ENCODE measurements at places on chromosomes 1 and 21. TPM values are rescaled to one million over a fixed set of nuclear protein-coding genes. Genes with fewer than 3 reads are reported as not detected.

GRCh38 chr1:45326627-45327623 lies at the start of gene HPDL:
HPDL (plus strand) TSS chr1:45326895; CDS start chr1:45327149, 254 bp downstream.
- DNase-seq: peak; percentile 27

- peak; percentile 57 for DNase-seq
Observed at GRCh38 chr1:38026592-38027200, 14.2 kb downstream of the UTP11 start.

- no peak for DNase-seq
Observed at GRCh38 chr1:14220811-14221210, 377.7 kb upstream of the KAZN start.

DNA sequence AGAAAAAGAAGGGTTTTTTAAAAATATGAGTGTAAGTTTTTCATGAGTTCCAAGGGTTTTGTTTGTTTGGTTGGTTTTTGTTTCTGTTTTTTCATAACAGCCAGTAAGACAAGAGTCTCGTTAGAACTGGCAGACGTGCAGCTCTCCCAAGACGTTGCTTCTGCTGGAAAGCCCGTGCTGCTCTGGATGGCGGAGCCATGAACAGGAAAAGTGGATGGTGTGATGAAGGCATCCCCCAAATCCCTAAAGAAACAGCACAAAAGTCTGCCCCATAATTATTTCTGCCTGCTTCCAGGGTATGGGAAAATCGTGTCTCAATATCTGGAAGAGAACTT lies 157.9 kb upstream of the BACE2 start:
- DNase-seq: no peak

DNA sequence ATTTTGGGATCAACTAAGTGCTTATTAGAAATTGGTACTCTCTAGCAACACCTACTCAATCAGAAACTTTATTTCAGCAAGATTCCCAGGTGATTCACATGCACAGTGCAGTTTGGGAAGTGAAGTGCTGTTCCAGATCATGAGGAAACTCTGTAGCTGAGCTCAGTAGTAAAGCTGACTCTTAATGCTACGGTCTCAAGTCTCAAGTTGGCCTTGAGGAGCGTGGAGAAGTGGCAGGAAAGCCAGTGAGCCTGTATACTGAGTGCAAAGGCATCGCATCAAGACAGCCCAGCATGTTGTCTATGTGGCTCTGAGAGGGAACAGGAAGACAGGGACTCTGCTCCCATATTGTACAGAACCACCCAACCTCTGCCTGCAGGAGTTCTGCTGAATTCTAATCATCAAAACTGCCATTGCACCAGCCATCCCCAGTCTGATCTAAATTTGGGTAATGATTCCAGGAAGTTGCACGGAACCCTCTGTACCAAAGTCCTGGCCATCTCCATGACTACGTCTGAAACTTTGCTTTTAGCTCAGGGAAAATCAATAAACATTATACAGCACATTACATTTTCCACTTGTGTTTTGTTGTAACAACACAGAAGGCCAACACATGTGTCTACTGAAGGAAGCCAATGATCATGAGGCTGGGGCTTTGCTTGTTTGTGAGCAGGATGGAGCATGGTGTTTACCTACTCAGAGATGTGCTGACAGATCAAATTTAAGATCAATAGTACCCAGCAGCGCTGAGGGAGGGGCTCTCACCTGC lies 105.1 kb upstream of the TLR5 start:
- no peak for DNase-seq

- no peak for DNase-seq
Observed at GRCh38 chr1:92953491-92953890, 7.8 kb downstream of the DIPK1A start.

DNA sequence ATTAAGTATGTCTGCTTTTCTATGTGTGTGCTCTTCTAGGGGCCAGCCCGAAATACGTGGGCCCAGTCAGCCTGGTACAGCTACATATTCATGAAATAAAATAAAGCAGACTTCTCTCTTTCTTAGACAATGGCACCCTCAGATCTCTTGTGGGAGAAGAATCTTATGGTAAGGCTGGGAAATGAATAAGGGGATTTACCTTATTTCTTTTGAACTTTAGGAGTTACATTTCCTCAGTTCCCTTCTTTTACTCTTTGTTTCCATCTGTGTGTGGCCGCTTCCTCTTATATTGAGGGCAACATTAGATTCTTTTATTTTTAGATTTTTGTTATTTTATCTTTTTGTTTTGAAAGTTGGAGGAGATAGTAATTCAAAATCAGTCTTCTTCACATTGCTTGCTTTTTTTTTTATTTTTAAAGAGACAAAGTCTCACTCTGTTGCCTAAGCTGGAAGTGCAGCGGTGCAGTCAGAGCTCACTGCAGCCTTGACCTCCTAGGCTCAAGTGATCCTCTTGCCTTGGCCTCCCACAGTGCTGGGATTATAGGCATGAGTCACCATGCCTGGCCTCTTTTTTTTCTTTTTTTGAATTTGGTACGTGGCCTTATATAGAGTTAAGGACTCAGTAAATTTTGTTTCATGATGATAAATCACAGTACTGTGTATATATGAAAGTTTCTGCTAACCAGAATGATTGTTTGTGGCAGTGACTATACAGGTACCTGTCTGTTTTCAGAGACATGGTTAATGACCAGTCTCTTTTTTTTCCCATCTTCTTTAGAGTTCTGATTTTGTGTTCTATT lies 9.1 kb downstream of the LAMC1 start:
- no peak for DNase-seq

- DNase-seq: peak; percentile 18
Observed at GRCh38 chr1:22048351-22049192, 3.9 kb upstream of the CDC42 start.

DNA sequence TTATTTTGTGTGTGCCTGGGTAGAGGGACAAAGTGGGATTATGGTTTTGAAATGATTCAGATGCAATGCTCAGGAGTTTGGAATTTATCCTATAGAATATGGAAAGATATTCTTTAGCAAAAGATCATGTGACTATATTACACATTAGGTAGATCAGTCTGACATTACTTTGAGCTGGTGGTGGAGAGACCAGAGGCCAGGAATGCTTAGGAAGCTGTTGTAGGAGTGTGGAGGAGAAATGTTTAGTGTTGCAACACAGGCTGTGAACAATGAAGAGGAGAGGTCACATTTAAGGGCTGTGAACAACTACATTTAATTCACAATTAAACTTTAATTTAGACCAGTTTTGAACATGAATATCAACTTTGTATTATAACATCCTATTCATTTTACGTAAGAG lies 45.3 kb upstream of the PODN start:
- peak; percentile 41 for DNase-seq

GRCh38 chr1:82390627-82391026 lies 589.9 kb downstream of the ADGRL2 start:
- no peak for DNase-seq

DNA sequence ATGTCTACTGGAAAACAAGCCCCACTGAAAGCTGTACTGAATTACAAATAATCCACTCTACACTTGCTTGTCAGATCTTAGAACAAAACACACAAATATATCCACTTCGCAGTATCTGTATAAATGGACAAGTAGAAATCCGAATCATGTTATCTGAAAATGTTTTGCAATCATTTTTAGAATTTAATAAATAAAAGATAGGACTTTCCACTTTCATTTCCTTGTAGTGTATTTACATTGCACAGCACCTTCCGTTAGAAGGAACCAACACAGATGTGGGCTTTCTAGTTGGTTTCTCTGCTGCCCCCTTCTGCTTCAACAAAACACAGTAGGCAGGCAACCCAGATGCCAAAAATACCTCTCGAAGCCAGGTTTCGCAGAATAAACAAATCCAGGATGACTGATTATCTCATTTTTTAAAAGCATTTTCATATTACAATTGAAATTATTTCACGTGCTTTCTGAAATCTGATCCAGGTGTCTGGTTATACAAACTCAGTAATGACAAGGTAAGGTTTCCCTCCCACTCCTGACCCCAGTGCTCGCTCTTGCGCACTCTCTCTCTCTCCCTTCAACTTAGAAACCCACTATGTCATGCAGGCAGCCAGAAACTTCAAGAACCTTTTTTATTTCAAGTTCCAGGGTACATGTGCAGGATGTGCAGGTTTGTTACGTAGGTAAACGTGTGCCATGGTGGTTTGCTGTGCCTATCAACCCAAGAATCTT lies 389.9 kb downstream of the SMYD3 start:
- peak; percentile 64 for DNase-seq

- DNase-seq: no peak
Observed at GRCh38 chr1:204453141-204453772, 41.3 kb downstream of the PIK3C2B start.

- peak; percentile 61 for DNase-seq
Observed at GRCh38 chr1:19209439-19209989, 552 bp downstream of the UBR4 start.

Gene BARHL2
- total RNA-seq: not detected

Gene RGS4
- 635 TPM for total RNA-seq

Gene RGS18
- total RNA-seq: 0.18 TPM

Gene SPATA1
- total RNA-seq: under 0.01 TPM

Gene TNFRSF1B
- 5.0 TPM for total RNA-seq

Gene DDX59
- 11.1 TPM for total RNA-seq

Gene RNU1-2
- total RNA-seq: under 0.01 TPM

Gene SPRR1A
- not detected for total RNA-seq

All from IMR-90 (cell line).